ENCODE measurements at places on chromosomes 11 and 22. TPM values are rescaled to one million over a fixed set of nuclear protein-coding genes. Genes with fewer than 3 reads are reported as not detected.

Gene RAB36
- total RNA-seq = 9.9 TPM

- no peak for DNase-seq
Observed at GRCh38 chr22:41254230-41254629, 13.5 kb upstream of the CHADL start.

GRCh38 chr11:64042301-64042700, 6.6 kb downstream of the FLRT1 start:
- DNase-seq = no peak

GRCh38 chr11:44693654-44694119, 33.1 kb upstream of the TSPAN18 start:
- no peak for DNase-seq

DNA sequence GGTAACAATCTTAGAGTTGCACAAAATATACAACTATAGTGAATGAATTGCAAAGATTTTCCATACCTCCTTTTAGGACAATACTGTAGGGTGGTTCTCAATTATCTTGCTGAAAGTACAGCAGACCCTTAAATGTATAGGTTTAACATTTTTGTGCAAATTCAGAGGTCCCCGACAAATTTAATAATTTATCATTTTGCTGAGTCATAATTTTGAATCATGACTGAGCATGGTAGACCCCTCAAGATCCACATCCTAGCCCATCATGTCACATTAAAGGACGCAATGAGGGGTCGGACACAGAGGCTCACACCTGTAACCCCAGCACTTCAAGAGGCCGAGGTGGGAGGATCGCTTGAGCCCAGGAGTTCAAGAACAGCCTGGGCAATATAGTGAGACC, 43.5 kb downstream of the OSBP start:
- DNase-seq = no peak

- no peak for DNase-seq
Observed at GRCh38 chr11:94553938-94554337, 10.2 kb downstream of the FUT4 start.

All from dorsolateral prefrontal cortex (tissue), 122 donors.